ENCODE measurements at places on chromosomes 5 and 9.

- DNase-seq = no peak
Measured at GRCh38 chr9:32665101-32665500, 29.6 kb upstream of the TAF1L start.

DNA sequence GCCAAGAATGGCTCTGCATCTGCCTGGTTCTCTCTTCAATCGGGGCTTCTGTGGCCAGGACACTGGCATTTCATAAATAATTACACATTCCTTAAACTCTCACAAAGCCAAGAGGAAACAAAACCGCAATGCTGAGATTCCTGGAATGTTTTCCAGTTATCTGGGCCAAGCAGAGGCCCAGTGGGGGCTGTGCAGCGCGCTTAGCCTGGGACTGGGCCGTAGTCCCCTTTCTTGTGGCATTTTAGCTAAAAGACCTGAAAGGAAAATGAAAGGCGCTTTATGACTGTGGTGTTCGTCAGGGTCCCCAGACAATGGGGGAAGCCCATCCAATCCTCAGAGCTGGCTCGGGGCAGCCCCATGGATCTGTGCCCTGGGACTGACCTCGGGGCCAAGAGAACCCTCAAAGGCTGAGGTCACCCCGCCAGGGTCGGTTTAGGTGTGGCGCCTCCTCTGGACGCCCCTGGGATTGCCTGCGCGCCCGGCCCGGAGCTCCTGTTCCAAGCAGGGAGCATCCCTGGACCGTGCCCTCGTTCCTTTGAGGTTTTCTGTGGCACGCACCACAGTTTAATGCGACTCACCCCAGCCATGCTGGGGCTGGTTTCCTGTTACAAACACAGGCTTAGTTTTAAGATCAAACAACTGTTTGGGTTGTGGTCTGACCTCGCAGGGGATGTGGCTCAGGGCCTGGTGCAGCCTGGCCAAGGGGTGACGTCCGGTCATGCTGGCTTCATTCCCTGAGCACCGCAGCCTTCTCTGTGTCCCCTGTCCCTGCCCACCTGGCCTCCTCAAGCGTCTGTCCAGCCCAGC, 51.5 kb upstream of the NKD2 start:
- no peak for DNase-seq

DNA sequence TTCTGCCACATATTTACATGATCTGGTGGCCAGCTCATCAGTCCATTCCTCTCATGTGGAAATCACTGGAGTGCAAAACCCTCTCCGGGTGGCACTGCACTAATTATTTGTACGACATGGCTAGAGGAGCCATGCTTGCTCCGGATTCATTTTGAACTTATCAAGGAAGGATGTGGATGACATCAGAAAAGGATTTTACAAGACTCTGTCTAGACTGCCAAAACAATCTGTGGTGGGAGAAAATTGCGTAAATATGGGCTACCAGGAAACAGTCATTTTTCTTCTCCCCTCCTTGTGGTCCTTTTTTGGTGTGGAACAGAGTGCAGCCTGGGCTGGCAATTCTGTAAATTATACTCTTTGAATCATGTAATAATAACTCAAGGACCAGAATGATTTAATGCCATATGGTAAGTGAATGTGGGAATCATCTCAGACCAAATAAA, 123.4 kb upstream of the IFNE start:
- no peak for DNase-seq

- no peak for DNase-seq
Measured at GRCh38 chr9:93464876-93465275, 11.5 kb upstream of the FAM120AOS start.

DNA sequence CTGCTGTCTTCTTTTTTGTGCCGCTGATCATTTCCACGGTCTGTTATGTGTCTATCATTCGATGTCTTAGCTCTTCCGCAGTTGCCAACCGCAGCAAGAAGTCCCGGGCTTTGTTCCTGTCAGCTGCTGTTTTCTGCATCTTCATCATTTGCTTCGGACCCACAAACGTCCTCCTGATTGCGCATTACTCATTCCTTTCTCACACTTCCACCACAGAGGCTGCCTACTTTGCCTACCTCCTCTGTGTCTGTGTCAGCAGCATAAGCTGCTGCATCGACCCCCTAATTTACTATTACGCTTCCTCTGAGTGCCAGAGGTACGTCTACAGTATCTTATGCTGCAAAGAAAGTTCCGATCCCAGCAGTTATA, 17.1 kb downstream of the F2R start:
- no peak for DNase-seq

- no peak for DNase-seq
Measured at GRCh38 chr9:123485216-123485615, 129.2 kb downstream of the CRB2 start.

GRCh38 chr5:143229896-143230675, 173.4 kb downstream of the NR3C1 start:
- no peak for DNase-seq

- peak; percentile 83 for DNase-seq
Measured at GRCh38 chr5:150642567-150642927, 2.1 kb downstream of the SYNPO start.

DNA sequence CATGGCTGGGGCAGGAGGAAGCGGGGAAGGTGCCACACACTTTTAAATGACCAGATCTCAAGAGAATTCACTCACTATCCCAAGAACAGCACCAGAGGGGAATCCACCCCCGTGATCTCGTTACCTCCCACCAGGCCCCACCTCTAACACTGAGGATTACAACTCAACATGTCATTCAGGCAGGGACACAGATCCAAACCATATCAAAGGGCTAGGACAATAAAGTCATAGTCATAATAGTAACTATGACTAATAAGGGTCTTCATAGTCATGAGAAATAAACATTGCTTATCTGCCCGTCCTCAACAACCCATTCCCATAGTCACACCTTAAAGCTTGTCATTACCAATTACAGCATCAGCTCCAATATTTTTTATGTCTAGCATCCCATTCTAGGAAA, 65.3 kb upstream of the SMC2 start:
- DNase-seq = no peak

- no peak for DNase-seq
Measured at GRCh38 chr5:179836225-179837019, 15.7 kb downstream of the SQSTM1 start.

DNA sequence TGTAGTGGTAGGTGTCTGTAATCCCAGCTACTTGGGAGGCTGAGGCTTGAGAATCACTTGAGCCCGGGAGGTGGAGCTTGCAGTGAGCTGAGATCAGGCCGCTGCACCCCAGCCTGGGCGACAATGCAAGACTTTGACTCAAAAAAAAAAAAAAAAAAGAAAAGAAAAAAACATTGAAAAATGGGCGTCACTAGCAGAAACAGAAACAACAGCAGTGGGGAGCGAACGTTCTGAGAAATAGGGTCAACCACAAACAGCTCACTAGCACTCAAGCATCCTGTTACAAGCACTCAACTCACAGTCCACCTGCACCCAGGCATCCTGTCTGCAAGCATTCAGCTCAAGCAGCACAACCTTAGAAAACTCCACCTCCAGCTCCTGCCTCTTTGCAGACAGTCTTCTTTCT, 17.2 kb downstream of the TRIM14 start:
- no peak for DNase-seq

GRCh38 chr5:968881-969280, 39.7 kb upstream of the NKD2 start:
- no peak for DNase-seq

- no peak for DNase-seq
Measured at GRCh38 chr5:138702166-138703077, 50.8 kb upstream of the CTNNA1 start.

DNA sequence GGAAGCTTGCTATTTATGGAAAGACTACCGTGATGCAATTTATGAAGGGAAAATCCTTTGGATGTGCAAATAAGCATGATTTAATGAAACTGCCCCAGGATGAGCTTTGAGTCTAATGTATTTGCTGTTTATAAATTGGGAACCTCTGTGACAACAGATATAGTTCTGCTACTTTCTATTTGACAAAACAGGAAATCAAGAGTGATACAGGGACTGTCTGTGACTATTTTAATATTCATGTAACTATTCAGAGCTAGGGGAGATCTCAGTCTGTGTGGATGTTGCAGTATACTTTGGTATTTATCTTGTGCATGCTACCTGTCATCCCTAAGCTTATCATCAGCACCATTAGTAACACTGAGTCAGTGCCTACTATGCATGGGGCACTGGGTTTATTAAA, 132.1 kb downstream of the PDZD2 start:
- no peak for DNase-seq

- no peak for DNase-seq
Measured at GRCh38 chr5:27491746-27492439, 453.5 kb upstream of the CDH9 start.

GRCh38 chr9:69678843-69679538, 6.8 kb upstream of the APBA1 start:
- no peak for DNase-seq

DNA sequence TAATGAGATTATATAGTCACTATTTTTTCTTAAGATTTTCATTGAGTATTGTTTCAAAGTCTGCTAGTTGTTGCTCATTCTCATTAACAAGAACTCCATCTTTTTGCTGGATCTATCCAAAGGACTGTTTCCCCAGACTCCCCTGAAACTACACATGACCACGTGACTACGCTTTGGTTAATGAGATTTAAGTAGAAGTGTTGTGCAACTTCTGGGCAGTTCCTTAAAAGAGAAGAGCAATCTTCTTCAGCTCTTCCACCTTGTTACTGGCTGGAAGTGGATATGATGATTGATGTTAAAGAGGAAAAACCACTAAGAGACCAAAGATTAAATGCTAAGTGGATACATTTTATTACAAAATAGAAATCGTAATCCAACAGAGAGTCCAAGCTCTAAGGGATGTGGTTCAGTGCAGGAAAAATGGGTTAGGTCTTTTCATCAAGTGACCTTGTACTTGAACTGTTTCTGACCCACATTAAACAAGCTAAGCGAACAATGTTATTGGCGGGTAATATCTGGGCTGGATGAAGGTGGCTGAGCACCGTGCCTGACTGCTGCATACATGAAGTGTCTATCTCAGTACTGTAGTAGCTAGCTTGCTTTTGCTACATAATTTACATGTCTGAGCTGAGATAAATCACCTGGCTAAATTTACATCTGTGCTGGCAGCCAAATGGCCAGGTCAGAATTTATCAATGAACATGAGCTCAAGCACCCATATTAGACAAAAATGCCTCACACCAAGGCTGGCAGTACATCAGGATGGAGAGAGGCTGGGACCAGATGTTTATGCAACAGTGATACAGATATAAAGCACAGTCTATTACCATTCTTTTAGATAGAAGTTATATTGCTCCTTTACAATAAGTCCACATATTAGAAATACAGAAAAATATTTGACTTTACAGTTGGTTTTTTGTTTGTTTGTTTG, 7.5 kb upstream of the CTNNAL1 start:
- DNase-seq = no peak

- DNase-seq = no peak
Measured at GRCh38 chr9:90309809-90310520, 332.7 kb downstream of the DIRAS2 start.

GRCh38 chr5:92835712-92836111, 745.3 kb downstream of the NR2F1-AS1 start:
- DNase-seq = no peak

DNA sequence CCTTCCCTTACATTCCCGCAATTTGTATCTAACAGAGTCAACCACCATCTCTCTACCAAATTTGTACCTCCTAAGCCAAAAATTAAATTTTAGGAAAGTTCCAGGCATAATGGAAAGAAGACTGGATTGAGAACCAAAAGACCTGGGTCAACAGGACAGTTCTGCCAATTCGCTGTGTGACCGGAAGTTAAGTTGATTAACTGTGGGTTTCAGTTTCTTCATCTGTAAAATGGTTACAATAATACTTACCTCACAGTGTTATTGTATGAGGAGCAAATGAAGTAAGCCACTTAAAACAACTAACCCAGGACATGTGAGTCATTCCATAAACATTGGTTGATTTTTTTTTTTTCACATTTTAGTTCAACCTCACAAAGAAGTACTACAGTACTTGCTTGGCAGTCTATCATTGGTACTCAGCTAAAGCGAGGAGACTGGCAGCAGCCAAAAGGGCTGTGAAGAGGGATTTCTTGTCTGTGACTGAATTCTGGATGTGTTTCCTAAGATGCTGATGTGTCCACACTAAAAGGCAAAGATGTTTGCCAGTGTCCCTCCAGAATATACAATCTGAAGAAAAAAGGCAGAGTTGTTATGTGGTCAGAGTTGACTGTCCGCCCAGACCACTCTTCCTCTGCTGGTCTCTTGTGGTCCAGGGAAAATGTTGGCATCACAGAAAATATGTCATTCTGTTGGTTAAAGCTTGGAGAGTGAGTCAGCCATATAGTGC, 198.6 kb downstream of the TLE1 start:
- DNase-seq = no peak

DNA sequence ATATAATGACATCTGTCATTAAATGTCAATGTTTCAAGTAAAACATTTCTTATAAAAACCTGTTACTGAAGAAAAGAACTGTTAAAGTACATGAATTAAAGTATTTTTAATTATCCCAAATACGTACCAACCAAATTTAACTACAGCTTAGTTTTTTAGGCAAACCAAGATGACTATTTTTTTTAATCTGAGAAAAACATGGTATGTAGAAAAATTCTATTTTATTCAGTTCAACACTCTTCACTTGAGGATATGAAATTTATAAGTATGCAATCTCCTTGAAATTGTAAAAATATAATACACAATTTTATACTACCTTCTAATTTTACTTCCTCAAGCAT, 75.3 kb upstream of the IFNE start:
- DNase-seq = no peak

- DNase-seq = no peak
Measured at GRCh38 chr5:57889558-57889957, 406.9 kb upstream of the ACTBL2 start.

DNA sequence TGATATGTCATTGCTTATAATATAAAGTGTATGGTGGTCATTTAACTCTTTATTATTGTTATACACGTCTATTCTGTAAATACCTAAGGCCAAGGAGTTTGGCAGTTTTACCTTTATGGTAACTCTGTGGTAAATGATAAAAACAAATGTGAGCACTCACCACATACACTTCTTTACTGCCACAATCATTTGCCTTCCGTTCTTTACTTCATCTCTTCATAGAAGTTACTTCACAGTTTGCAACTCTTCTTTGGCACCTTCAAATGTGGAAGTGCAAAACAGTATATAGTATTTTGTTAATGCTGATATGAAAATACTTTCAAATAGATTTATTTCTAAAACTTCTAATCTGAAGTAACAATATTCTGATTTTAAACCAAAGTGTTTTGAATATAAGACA, 4.4 kb upstream of the MEF2C start:
- DNase-seq = no peak

GRCh38 chr5:5270958-5271785, 131.0 kb downstream of the ADAMTS16 start:
- DNase-seq = peak; percentile 81

- no peak for DNase-seq
Measured at GRCh38 chr5:167230414-167230813, 1061.0 kb upstream of the WWC1 start.

Measured in left cardiac atrium (tissue), 4 donors.